ENCODE measurements at places on chromosomes 2 and 18.

DNA sequence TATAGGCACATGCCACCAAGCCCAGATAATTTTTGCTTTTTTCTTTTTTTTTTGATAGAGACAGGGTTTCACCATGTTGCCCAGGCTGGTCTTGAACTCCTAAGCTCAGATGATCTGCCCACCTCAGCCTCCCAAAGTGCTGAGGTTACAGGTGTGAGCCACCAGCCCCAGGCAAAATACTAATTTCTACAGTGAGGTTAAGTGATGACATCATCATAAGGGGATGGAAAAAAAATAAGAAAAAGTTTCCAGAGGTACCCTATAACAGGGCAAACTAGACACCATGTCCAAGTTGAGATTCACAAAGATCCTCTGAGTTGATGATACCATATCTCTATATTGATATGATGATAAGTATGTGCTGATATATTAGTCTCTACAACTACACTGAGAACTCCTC, 163.7 kb upstream of the ACVR2A start:
- DNase-seq = no peak

DNA sequence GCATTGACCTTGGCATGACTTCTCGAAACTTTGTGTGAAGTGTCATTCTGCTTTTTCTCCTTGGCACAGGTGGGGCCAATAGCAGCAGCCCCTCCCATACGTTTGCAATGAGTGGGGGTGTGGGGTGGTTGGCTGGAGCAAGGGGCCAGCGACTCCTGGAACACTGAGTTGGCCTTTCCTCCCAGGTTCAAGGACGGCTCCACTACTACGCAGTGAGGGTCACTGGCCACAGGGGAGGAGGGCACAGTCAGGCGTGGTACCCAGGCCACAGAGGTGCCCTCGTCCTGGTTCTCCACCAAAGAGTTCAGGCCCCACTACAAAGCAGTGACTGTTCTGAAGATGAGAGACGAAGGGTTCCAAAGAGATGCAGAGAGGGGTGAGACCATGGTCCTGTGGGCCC, 70.6 kb upstream of the OTOS start:
- DNase-seq = no peak

DNA sequence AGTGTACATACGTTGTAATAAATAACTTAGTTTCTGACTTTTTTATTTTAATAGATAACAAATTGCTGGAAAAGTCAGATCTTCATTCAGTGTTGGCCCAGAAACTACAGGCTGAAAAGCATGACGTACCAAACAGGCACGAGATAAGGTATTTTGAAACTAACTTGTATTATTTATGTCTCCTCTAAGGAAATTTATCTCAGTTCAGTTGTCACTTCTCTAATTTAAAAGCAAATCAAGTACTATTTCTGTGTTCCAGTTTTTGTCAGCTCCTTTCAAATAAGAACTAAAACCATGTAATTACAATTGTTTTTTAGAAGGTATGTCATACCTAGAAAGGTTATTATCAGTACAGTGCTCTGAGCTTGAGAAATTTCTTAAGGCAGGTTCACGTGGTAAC, 4.6 kb downstream of the ATG16L1 start:
- no peak for DNase-seq

GRCh38 chr2:120722568-120723421, 12.9 kb upstream of the GLI2 start:
- no peak for DNase-seq

DNA sequence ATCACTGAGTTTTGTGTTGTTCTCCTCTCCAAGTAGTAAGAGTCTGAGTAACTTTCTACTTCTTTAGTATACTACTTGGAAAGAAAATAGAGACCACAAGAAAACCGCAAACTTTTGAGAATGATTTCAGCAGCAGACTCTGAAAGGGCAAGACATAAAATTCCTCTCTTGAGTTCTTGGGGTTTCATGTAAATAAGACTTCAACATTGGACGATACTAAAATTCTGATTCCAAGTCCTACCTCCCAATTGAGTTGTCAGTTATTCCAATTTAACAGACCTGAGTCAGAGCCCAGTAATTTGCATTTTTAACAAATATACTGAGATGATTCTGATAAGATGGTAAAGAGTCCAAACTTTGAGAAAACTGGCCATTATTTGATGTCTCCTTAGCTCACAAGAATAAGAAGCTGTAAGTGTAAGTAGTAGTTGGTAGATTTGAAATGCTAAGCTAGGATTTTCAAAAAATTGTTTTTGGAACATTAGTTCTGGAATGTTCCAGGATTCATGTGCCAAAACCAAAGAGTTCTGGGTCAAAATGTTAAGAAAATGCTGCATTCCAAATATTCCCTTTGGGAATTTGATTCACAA, 261.6 kb upstream of the SPOPL start:
- no peak for DNase-seq

DNA sequence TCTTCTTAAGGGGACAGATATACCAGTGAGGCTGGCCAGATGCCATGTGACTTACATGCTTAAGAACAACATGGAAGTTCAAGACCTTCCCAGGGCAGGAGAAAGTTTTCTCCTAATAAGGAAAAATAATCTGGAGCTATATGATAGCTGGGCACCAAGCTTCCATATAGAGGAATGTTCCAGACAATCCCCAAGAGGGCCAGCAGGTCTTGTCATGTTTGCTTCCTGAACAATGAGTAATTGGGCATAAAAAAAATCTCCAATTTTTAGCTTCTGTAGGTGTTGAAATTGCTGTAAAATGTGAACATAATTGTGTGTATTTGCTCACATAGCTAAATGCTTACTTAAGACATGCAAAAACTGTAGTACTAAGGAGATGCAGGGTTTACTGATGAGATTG, 809.5 kb upstream of the PIK3C3 start:
- no peak for DNase-seq

DNA sequence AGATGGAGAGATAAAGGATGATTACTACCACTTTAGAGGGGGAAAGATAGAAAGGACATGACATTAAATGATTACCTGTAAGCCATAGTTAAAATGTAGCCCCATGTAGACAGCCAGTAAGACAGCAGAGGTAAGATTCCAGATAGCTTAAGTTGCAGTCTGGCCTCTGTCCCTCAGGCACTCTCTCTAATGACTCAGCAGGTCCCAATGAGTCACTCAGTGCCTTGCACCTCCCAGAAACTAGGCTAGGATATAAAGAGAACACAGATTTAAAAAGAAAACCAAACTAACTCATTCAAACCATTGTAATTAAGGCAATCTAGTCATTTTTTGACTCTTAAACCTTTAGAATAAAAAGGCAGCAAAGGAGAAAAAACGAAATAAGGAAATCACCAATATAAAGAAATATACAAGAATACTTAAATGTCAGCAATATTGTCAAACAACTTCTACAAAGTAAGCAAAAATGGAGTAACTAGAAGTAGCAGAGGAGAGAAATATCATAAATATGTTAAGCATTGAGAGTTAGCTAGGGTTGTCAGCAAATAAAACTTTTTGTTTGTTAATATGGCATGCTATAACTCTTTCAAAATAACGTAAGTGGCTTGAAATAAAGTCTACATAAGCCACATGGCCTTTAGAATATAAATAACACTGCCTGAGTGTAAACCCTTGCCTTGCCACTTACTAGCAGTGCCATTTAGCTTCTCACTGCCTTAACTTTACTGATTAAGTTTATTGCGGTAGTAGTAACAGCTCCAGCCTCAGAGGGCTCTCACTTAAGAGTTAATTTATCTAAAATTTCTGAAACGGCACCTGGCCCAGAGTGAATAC, 48.5 kb downstream of the SOCS6 start:
- no peak for DNase-seq

GRCh38 chr2:230713331-230714135, 891 bp downstream of the CAB39 start:
- DNase-seq = no peak

GRCh38 chr2:216850665-216851322, 9.1 kb downstream of the TNP1 start:
- DNase-seq = no peak

DNA sequence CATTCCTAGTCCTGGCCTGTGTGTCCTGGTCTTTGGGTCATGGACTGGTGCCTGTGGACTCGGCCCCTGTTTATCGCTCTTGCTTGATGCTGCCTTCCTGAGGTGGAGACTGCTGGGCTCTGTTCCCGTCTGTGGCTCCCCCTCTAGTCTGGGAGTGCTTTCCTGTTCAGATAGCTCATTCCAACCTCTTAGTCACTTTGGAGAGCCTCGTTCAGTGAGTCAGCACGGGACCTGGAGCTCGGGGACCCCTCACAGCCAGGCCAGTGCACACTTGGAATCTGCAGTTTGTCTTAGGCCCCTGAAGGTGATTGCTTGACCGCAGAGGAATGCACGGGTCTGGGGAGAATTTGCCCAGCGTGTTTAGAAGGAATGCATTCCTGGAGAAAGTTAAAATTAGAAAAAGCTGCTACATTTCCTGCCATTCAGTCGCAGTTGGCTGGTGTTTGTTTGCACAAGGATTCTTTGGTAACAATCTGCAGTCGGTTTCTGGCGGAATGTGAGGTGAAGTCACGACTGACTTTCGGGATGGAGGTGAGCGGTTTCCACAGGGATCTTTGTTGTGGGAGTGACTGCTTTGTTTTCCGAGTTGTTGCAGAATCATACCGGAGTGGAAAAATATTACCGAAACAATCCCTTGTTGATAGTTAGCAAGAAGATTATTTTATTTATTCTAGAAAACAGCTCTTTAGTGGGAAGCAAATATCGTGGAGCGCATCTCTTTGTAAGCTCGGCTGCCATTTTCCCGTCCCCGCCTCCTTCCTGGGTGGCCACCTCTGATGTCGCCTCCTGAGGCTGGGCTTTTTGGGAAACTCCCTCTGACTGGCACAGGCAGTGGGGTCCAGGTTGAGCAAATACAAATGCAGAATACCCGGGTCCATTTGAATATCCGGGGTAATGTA, 29.6 kb downstream of the SH3BP4 start:
- no peak for DNase-seq

DNA sequence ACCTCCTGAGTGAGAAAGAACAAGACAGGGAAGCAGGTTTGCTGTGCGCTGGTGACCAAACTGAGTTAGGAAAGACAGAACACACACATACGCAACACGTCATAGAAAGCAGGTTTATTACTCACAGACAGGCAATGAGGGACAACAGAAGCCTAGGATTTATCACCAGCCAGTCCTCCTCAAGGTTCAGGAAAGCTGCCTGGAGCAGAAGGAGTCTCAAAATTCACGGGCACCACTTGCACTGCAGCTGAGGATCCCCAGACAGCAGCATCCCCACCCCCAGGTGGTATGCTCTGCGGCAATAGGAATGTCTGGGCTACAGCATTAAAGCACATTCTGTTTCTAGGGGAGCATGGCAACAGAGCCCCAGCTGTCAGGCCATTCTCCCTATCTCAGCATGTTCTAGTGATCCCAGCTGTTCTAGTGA, 284.4 kb upstream of the RGPD4 start:
- DNase-seq = no peak

DNA sequence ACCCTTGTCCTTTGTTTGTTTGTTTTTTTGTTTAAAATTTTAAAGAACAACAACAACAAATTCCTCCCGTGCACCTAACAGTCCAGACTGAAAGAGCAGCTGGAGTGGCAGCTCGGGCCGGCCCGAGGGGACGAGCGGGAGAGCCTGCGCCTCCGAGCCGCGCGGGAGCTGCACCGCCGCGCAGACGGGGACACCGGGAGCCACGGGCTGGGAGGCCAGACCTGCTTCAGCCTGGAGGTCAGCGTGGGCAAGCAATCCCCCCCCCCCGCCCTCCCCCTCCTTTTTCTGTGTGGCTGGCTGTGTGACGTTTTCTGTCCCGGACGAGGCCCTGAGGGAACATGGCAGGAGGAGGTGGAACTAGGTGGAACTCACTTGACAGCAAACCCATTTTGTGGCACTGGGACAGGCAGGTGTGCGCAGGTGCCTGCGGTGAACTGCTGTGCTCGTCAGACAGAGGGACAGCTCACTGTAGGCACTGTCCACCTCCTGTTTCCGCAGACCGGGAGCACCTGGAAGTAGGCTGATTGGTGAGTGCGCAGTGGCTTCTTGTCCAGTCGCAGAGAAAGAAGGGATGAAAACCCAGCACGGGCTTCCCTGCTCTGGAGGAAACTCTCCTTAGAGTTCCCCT, 80.6 kb downstream of the MTCL1 start:
- no peak for DNase-seq

DNA sequence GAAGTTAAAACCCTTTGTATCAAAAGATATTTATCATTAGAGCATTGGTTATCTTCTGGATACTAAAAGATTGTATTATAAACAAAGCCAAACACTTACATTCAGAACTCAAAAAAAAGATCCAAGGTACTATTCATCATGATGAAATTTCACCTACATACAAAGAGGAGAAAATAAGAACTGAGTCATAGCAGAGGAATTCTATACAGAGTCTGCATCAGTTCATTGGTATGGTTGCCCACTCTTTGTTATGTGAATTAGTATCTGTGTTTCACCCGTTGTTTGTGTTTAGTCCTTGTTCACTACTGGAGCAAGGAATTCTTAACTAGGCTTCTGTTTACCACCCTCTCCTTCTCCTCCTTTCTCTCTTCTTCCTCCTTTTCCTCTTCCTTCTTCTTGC, 157.9 kb downstream of the LNPK start:
- DNase-seq = no peak

DNA sequence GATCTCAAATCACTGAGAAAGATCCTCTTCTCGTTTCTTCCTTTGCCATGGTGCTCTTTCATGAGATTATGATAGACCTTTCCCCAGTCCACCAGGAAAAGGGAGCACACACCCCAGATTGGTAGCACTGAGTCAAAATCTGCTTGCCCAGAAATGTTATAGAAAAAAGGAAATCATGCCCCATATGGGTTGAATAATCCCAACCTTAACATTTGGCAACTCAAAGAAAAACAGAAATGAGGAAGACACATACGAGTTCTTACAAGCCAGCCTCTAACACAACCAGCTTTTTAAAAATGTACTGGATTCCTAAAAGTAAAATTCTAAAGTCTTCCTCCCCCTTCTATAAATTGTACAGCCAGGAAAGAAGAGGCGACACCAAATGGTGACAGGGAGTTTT, 103.0 kb downstream of the ANKRD44 start:
- DNase-seq = no peak

DNA sequence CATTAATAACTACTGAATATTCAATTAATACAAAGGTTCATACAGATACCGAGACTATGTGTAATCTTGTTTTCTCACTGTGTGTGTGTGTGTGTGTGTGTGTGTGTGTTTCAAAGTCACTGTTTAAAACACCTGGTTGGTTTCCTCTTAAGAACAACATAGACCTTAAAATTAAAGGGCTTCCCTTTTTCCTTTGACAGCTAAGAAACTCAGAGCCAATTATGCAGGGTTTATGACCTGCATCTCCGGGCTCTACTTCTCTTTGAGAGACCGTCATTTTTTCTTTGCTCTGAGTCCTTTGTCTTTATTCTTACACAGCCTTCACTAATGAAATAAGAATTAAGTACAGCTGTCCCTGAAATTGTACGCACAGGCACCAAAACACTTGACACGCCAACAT, 145.6 kb downstream of the HDAC4 start:
- DNase-seq = no peak

All from cerebellar nuclear complex (tissue), 1 donor.